ENCODE measurements at places on chromosomes 12 and 14. TPM values are rescaled to one million over a fixed set of nuclear protein-coding genes. Genes with fewer than 3 reads are reported as not detected.

The KRT82 gene
- total RNA-seq, result not detected

The FAR2 gene
- total RNA-seq, result 11.0 TPM

The RPL10L gene
- not detected for total RNA-seq

The BRI3BP gene
- 6.3 TPM for total RNA-seq

The MYF5 gene
- not detected for total RNA-seq

The GALNT8 gene
- not detected for total RNA-seq

The ABCD4 gene
- 20.0 TPM for total RNA-seq

The RNASE2 gene
- not detected for total RNA-seq

The MYH6 gene
- total RNA-seq, result not detected

The GCH1 gene
- 0.44 TPM for total RNA-seq

The LMNTD1 gene
- total RNA-seq, result not detected

The SERPINA4 gene
- not detected for total RNA-seq

The CDKN3 gene
- total RNA-seq, result 68.6 TPM

The SLC39A5 gene
- not detected for total RNA-seq

The PTPN6 gene
- total RNA-seq, result not detected

The MGP gene
- 281 TPM for total RNA-seq

The TAS2R43 gene
- total RNA-seq, result 2.2 TPM

The ARHGEF25 gene
- 16.8 TPM for total RNA-seq

The RIN3 gene
- 2.7 TPM for total RNA-seq

The NRXN3 gene
- under 0.01 TPM for total RNA-seq

The SERPINA6 gene
- 0.06 TPM for total RNA-seq

Data from aortic smooth muscle cell (primary cell).